Small intestine (tissue), 16 donors: ENCODE measurements at places on chromosomes 12 and 14. TPM values are rescaled to one million over a fixed set of nuclear protein-coding genes. Genes with fewer than 3 reads are reported as not detected.

FOS gene
- 136 TPM for polyA plus RNA-seq

INHBC gene
- polyA plus RNA-seq = not detected

HNF1A gene
- 42.3 TPM for polyA plus RNA-seq

CMKLR1 gene
- 1.1 TPM for polyA plus RNA-seq

LDHB gene
- 105 TPM for polyA plus RNA-seq

LTB4R2 gene
- polyA plus RNA-seq = 4.7 TPM

FAM186B gene
- polyA plus RNA-seq = 0.37 TPM

IFNG-AS1 gene
- polyA plus RNA-seq = 0.10 TPM

LALBA gene
- not detected for polyA plus RNA-seq

CCDC177 gene
- not detected for polyA plus RNA-seq

PA2G4 gene
- 68.6 TPM for polyA plus RNA-seq

PSMC6 gene
- 90.1 TPM for polyA plus RNA-seq

RBMS2 gene
- 23.4 TPM for polyA plus RNA-seq

NDUFA12 gene
- polyA plus RNA-seq = 200 TPM

DNA sequence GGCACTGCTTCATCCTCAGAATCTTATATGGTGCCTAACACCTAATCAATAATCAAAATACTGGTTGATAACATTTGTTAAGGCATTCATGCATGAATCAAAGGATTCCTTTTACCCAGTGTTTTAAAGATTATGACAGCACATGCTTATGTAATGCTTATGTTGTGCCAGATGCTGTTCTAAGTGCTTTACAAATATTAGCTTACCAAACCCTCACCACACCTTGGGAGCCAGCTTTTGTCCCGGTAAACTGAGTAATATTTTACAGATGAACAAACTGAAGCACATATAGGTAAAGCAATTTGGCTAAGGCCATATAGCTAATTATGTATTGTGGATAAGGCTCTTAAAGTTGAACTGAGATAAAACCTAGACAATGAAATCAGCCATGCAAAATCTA, 209.2 kb downstream of the ALX1 start:
- no peak overlapping the region for H3K4me3 ChIP-seq
- peak; percentile 26 for DNase-seq
- no peaks in the 10 kb centered on the region for H3K36me3 ChIP-seq
- no peaks in the 10 kb centered on the region for H3K27me3 ChIP-seq
- H3K27ac ChIP-seq = no peak overlapping the region
- no peaks in the 10 kb centered on the region for H3K4me1 ChIP-seq

GRCh38 chr12:120115066-120115465, 1.5 kb downstream of the RAB35 start:
- DNase-seq = no peak
- H3K4me1 ChIP-seq = peaks cover 27% of the 10 kb centered on the region
- H3K4me3 ChIP-seq = no peak overlapping the region
- no peak overlapping the region for H3K27ac ChIP-seq
- H3K36me3 ChIP-seq = no peaks in the 10 kb centered on the region

GRCh38 chr14:23109769-23110168, 5.0 kb upstream of the CIROP start:
- H3K4me3 ChIP-seq = no peak overlapping the region
- no peak overlapping the region for H3K27ac ChIP-seq
- peaks cover 4% of the 10 kb centered on the region for H3K4me1 ChIP-seq
- H3K27me3 ChIP-seq = no peaks in the 10 kb centered on the region
- DNase-seq = no peak
- no peaks in the 10 kb centered on the region for H3K36me3 ChIP-seq

- peaks cover 14% of the 10 kb centered on the region for H3K4me1 ChIP-seq
- peak; percentile 99 for DNase-seq
- peak within 1 kb of the TSS; percentile 84 for H3K4me3 ChIP-seq
- no peaks in the 10 kb centered on the region for H3K27me3 ChIP-seq
- no peaks in the 10 kb centered on the region for H3K36me3 ChIP-seq
- H3K27ac ChIP-seq = peak within 1 kb of the TSS; percentile 94
Measured at GRCh38 chr12:22544038-22544979, at the start of gene C2CD5. C2CD5 (minus strand) TSS chr12:22544542; CDS start chr12:22544150, 392 bp downstream.

DNA sequence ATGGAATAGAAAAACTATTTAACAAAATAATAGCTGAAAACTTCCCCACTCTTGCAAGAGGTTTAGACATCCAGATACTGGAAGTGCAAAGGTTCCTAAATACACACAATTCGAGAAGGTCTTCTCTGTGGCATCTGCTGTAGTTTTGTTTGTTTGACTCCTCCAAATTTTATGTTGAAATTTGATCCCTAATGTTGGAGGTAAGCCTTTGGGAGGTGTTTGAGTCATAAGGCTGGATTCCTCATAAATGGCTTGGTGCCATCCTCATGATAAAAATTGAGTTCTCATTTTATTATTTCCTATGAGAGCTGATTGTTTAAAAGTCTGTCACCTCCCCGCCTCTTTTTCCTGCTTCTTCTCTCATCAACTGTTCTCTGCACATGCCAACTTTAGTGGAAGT, 182.7 kb downstream of the MYRFL start:
- H3K4me1 ChIP-seq = peaks cover under 1% of the 10 kb centered on the region
- no peak for DNase-seq
- H3K4me3 ChIP-seq = no peak overlapping the region
- no peaks in the 10 kb centered on the region for H3K36me3 ChIP-seq
- H3K27ac ChIP-seq = no peak overlapping the region
- no peaks in the 10 kb centered on the region for H3K27me3 ChIP-seq

DNA sequence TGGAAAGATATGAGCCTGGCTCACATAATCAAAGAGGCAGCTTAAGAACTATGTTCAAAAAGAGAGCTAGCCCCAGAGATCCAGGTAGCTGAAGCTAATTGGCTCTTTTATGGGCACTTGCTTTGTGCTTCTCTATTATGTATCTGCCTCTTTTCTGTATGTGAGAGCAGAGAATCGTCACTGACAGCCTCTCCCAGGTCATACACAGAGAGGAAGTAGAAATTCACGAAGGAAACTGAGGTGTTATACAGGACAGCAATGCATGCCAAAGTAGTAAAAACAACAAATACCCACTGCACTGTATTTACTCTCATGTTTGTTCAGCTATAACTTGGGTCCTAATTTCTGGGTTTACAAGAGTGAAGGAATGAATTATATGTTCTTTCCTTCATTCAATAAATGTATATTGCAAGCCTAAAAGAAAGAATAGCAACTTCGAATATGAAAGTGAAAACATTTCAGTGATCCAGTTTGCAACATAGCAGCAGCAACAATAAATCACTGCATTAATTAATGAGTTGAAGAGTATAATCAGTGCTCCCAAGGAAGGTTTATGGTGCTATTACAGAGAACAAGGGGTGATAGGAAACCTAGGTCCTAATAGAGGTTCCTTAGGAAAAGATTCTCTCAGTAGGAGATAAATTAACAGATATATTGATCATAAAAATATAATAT, 47.1 kb upstream of the ATXN7L3B start:
- peaks cover 1% of the 10 kb centered on the region for H3K4me1 ChIP-seq
- H3K27me3 ChIP-seq = no peaks in the 10 kb centered on the region
- DNase-seq = peak; percentile 70

DNA sequence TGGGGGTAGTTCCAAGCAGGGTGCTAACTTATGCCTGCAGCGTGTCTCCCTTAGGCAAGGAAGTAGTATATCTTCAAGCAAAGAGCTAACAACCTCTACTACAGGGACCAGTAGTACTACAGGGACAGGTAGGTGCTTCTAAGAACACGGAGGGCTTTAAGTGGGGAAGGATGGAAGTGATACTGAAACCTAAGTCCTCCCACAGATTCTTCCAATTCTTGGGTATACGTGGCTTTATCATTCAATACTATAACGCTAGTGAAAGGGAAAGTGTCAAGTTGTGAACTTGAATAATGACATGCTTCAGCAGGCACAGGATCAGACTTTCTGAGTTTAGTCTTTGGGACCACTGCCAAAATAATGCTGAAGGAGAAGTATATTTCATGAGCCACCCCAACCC, 241.7 kb downstream of the CEP128 start:
- H3K27ac ChIP-seq = no peak overlapping the region
- no peak for DNase-seq
- no peaks in the 10 kb centered on the region for H3K4me1 ChIP-seq

GRCh38 chr12:64735442-64735841, 23.8 kb downstream of the GNS start:
- DNase-seq = no peak
- no peaks in the 10 kb centered on the region for H3K4me1 ChIP-seq
- peaks cover 19% of the 10 kb centered on the region for H3K36me3 ChIP-seq
- H3K4me3 ChIP-seq = no peak overlapping the region
- no peaks in the 10 kb centered on the region for H3K27me3 ChIP-seq

- no peaks in the 10 kb centered on the region for H3K27me3 ChIP-seq
- H3K27ac ChIP-seq = no peak overlapping the region
- H3K4me3 ChIP-seq = no peak overlapping the region
- H3K36me3 ChIP-seq = no peaks in the 10 kb centered on the region
- peak; percentile 46 for DNase-seq
Measured at GRCh38 chr14:106372870-106373652, 846.7 kb downstream of the TMEM121 start.

- no peaks in the 10 kb centered on the region for H3K27me3 ChIP-seq
- peak; percentile 77 for DNase-seq
- peak overlapping the region; percentile 45 for H3K4me3 ChIP-seq
- no peak overlapping the region for H3K27ac ChIP-seq
- peaks cover 3% of the 10 kb centered on the region for H3K4me1 ChIP-seq
Measured at GRCh38 chr12:14367040-14367661, 1.7 kb downstream of the ATF7IP start.

GRCh38 chr12:46432325-46432724, 59.8 kb upstream of the SLC38A2 start:
- peak overlapping the region; percentile 43 for H3K27ac ChIP-seq
- no peaks in the 10 kb centered on the region for H3K36me3 ChIP-seq
- H3K4me3 ChIP-seq = no peak overlapping the region
- no peak for DNase-seq
- peaks cover 5% of the 10 kb centered on the region for H3K4me1 ChIP-seq
- no peaks in the 10 kb centered on the region for H3K27me3 ChIP-seq

DNA sequence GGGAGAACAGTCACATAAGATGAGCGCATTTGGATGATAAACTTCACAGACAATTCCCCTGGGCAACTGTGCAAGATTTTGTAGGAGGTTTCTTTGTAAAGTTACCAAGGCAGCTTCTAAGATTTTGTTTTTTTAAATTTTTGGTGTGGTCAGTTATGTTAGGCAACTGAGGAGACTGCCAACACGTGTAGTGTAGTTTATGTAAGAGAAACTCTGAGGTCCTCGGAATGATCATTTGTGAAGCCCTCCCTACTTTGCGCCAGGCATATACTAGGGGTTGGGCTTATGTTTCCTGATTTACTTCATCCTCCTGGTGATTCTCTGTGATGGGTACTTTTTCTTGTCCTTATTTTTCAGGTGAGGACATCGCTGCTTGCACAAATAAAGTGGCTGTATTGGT, 433.6 kb downstream of the TMEM132D start:
- H3K4me1 ChIP-seq = no peaks in the 10 kb centered on the region
- H3K4me3 ChIP-seq = no peak overlapping the region
- H3K27ac ChIP-seq = no peak overlapping the region
- H3K27me3 ChIP-seq = no peaks in the 10 kb centered on the region
- no peaks in the 10 kb centered on the region for H3K36me3 ChIP-seq
- DNase-seq = no peak

DNA sequence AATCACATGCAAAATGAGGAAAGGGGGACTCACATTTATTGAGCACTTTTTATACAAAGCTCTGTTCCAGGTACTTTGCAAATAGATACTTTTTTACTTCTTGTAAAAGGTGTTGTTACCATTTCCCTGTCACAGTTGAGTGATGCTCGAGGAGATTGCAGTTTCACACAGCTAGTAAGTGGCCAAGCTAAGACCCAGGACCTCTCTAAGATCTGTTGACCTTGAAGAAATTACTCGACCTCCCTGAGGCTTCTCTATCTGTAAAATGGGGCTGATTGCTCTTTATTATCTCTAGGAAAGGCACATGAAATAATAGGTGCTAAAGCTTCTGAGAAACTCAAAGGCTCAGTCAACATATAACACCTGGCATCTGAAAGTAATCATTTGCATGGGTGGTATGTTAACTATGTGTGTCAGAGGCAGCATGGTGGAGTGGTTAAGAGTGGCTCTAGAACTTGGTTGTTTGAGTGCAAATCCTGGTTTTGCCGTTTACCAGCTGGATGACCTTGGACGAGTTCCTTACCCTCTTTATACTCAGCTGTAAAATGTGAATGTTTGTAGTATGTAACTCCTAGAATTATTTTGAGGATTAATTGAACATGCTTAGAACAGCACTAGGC, 41.5 kb downstream of the IFT81 start:
- no peak overlapping the region for H3K4me3 ChIP-seq
- no peaks in the 10 kb centered on the region for H3K27me3 ChIP-seq
- H3K36me3 ChIP-seq = no peaks in the 10 kb centered on the region
- H3K4me1 ChIP-seq = no peaks in the 10 kb centered on the region
- H3K27ac ChIP-seq = no peak overlapping the region

GRCh38 chr12:82486524-82487235, 128.4 kb downstream of the METTL25 start:
- H3K27ac ChIP-seq = no peak overlapping the region
- H3K36me3 ChIP-seq = no peaks in the 10 kb centered on the region
- H3K4me3 ChIP-seq = no peak overlapping the region

GRCh38 chr14:54535646-54536045, 25.9 kb downstream of the CGRRF1 start:
- no peak for DNase-seq
- H3K36me3 ChIP-seq = no peaks in the 10 kb centered on the region
- H3K4me3 ChIP-seq = no peak overlapping the region
- no peaks in the 10 kb centered on the region for H3K27me3 ChIP-seq
- H3K27ac ChIP-seq = no peak overlapping the region
- no peaks in the 10 kb centered on the region for H3K4me1 ChIP-seq

GRCh38 chr12:64065881-64066451, 156.1 kb downstream of the KICS2 start:
- no peaks in the 10 kb centered on the region for H3K27me3 ChIP-seq
- H3K27ac ChIP-seq = no peak overlapping the region
- no peaks in the 10 kb centered on the region for H3K4me1 ChIP-seq

- no peaks in the 10 kb centered on the region for H3K27me3 ChIP-seq
- H3K4me3 ChIP-seq = no peak overlapping the region
- no peak for DNase-seq
- H3K4me1 ChIP-seq = no peaks in the 10 kb centered on the region
- H3K36me3 ChIP-seq = no peaks in the 10 kb centered on the region
Measured at GRCh38 chr12:29537298-29537697, 39.8 kb upstream of the OVCH1 start.

GRCh38 chr14:62691647-62692489, 353.4 kb downstream of the KCNH5 start:
- H3K27me3 ChIP-seq = no peaks in the 10 kb centered on the region
- peak; percentile 96 for DNase-seq

- peak overlapping the region; percentile 65 for H3K4me3 ChIP-seq
- H3K4me1 ChIP-seq = peaks cover 2% of the 10 kb centered on the region
- peak; percentile 19 for DNase-seq
- H3K36me3 ChIP-seq = no peaks in the 10 kb centered on the region
- H3K27me3 ChIP-seq = no peaks in the 10 kb centered on the region
- H3K27ac ChIP-seq = peak overlapping the region; percentile 94
Measured at GRCh38 chr14:105487986-105488777, 1.5 kb downstream of the CRIP1 start.

GRCh38 chr12:106066051-106066705, 72.6 kb downstream of the NUAK1 start:
- H3K4me3 ChIP-seq = no peak overlapping the region
- H3K36me3 ChIP-seq = peaks cover 14% of the 10 kb centered on the region
- H3K27me3 ChIP-seq = no peaks in the 10 kb centered on the region
- no peak for DNase-seq
- H3K27ac ChIP-seq = no peak overlapping the region

- no peaks in the 10 kb centered on the region for H3K36me3 ChIP-seq
- no peak for DNase-seq
- H3K27ac ChIP-seq = no peak overlapping the region
- no peaks in the 10 kb centered on the region for H3K27me3 ChIP-seq
- H3K4me3 ChIP-seq = no peak overlapping the region
Measured at GRCh38 chr12:100789146-100789545, 5.4 kb upstream of the ANO4 start.

GRCh38 chr12:69932676-69933552, 107.9 kb downstream of the MYRFL start:
- no peaks in the 10 kb centered on the region for H3K4me1 ChIP-seq
- no peaks in the 10 kb centered on the region for H3K36me3 ChIP-seq
- H3K27me3 ChIP-seq = no peaks in the 10 kb centered on the region
- no peak for DNase-seq
- no peak overlapping the region for H3K4me3 ChIP-seq
